ENCODE measurements at places on chromosomes 5 and 9. TPM values are rescaled to one million over a fixed set of nuclear protein-coding genes. Genes with fewer than 3 reads are reported as not detected.

The SVEP1 gene
- total RNA-seq, result under 0.01 TPM

The NSD1 gene
- total RNA-seq, result 20.9 TPM

The ZNF366 gene
- total RNA-seq, result 1.3 TPM

GRCh38 chr9:136576269-136576626 is 30.4 kb upstream of the NOTCH1 start:
- peak; percentile 33 for DNase-seq

DNA sequence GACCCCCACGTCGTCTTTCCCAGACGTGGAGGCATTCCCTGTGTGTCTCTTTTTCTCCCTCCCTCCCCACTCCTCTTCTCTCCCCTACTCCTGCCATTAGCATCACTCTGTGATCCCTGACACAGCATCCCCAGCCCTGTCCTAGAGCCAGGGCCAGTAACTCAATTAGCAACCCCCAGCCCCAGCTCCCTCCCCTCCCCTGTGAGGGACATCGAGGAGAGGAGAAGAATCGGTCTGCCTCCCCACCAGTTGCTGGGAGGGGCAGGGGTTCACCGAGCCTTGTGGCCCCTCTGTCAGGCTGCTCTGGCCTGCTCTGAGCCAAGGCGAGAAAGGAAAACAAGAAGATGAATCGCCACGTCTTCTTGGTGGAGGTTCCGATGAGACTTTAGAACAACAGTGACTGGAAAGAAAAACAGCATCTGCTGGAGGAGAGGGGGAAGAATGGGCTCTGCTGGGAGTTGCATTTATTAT is 123.1 kb downstream of the PAPPA start:
- DNase-seq, result no peak

- no peak for DNase-seq
Observed at GRCh38 chr5:135206862-135207261, 172.8 kb upstream of the PITX1 start.
